ENCODE measurements at places on chromosomes 7 and 10. TPM values are rescaled to one million over a fixed set of nuclear protein-coding genes. Genes with fewer than 3 reads are reported as not detected.

- H3K27me3 ChIP-seq, result no peaks in the 10 kb centered on the region
- no peak overlapping the region for H3K4me3 ChIP-seq
- no peak overlapping the region for H3K27ac ChIP-seq
- peaks cover 5% of the 10 kb centered on the region for H3K4me1 ChIP-seq
These were observed 22.4 kb upstream of the AHR start for GRCh38 chr7:17275749-17276671.

DNA sequence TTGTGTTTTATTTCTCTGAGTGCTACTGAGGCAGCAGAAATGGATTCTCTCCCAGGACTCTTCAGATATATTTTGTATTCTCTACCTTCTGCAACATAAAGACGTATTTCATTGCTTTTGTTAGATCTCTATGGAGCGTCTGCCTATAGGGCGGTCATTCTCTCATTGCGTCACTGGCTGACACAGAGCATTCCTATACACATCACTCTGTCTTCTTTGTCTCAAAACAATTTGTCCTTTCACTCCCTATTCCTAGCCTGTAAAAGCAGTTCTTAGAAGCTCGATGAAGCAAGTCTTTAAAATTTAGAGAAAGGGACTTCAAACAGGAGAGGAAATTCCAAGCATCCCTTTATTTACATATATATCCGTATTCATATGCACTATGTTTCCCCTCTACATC is 120.6 kb downstream of the CPED1 start:
- H3K36me3 ChIP-seq, result no peaks in the 10 kb centered on the region
- no peak overlapping the region for H3K27ac ChIP-seq
- peaks cover 18% of the 10 kb centered on the region for H3K27me3 ChIP-seq
- DNase-seq, result no peak
- H3K4me3 ChIP-seq, result no peak overlapping the region

- H3K27ac ChIP-seq, result no peak overlapping the region
- no peak for DNase-seq
- no peaks in the 10 kb centered on the region for H3K36me3 ChIP-seq
These were observed 185.5 kb upstream of the MYO3A start for GRCh38 chr10:25748509-25748908.

DNA sequence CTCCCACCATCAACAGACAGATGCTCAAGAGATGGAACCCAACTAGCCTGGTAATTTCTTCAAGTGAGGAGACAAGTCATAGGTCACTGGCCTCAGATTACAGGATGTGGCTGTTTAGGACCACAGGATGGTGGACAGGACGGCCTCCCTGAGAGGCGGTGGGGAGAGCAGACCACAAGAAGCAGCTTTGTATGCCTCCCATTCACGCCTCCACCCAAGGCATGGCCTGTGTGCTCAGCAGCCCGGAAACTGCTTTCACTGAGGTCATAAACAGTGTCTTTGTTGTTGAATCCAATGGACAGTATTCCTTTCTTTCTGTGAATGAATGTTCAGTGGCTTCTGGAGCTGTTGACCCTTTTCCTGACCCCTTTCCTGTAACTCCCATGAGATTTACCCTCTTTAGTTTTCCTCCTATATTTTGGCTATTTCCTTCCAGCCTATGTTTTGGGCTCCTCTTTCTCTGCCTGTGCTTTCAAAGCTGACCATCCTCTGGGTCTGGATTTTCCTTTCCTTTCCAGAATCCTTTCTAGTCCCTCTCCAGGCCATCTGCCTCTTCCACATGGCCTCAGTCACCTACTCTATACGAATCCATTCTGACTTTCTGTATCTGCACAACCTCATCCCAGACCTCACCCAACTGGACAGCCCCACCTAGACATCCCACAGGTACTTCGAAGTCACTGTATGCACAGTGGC is 32.4 kb upstream of the INPP5F start:
- no peak overlapping the region for H3K27ac ChIP-seq
- DNase-seq, result no peak
- H3K36me3 ChIP-seq, result peaks cover 2% of the 10 kb centered on the region
- peaks cover 39% of the 10 kb centered on the region for H3K27me3 ChIP-seq

- H3K27ac ChIP-seq, result no peak overlapping the region
- no peaks in the 10 kb centered on the region for H3K4me1 ChIP-seq
- no peak for DNase-seq
- no peaks in the 10 kb centered on the region for H3K27me3 ChIP-seq
These were observed 166.8 kb downstream of the MTERF1 start for GRCh38 chr7:91713669-91714068.

GRCh38 chr7:96122746-96123145 is 199.2 kb downstream of the SLC25A13 start:
- no peak overlapping the region for H3K4me3 ChIP-seq
- H3K27ac ChIP-seq, result no peak overlapping the region
- no peak for DNase-seq
- peaks cover 9% of the 10 kb centered on the region for H3K36me3 ChIP-seq

Gene JMJD1C
- total RNA-seq, result 279 TPM

Measured in T-helper 17 cell (primary cell).